ENCODE measurements at places on chromosomes 1 and 21. TPM values are rescaled to one million over a fixed set of nuclear protein-coding genes. Genes with fewer than 3 reads are reported as not detected.

Gene LAPTM5
- 0.22 TPM for total RNA-seq

Gene PKP1
- total RNA-seq: 0.08 TPM

Gene DMBX1
- total RNA-seq: 0.87 TPM

Gene PKLR
- total RNA-seq: not detected

Gene KIF14
- 7.8 TPM for total RNA-seq

All from A549 treated with dexamethasone at 1 μM for 4 hours (cell line).